Uterus (tissue), 4 donors: ENCODE measurements at places on chromosomes 11 and 22. TPM values are rescaled to one million over a fixed set of nuclear protein-coding genes. Genes with fewer than 3 reads are reported as not detected.
A peak's percentile ranks its signal among the peaks of the same experiment; 100 is the strongest.

CPT1B gene
- 7.2 TPM for total RNA-seq

HBD gene
- total RNA-seq = not detected

NPAS4 gene
- total RNA-seq = 1.5 TPM

DNA sequence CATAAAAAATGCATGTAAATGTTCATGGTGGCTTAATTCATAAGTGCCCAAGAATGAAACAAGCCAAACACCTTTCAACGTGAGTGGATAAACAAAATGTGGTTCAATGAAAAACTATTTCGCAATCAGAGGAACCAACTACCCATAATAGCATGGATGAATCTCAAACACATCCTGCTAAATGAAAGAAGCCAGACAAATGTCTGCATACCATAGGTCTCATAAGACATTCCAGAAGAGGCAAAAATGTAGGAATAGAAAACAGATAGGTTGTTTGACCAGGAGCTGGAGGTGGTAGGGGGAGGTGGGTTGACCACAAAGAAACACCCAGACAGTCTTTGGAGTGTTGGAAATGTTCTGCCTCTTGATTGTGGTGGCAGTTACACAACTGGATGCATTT lies 13.2 kb upstream of the OSBPL5 start:
- no peaks in the 10 kb centered on the region for H3K4me1 ChIP-seq
- no peak overlapping the region for H3K4me3 ChIP-seq
- no peaks in the 10 kb centered on the region for H3K36me3 ChIP-seq
- DNase-seq = no peak

MS4A4A gene
- total RNA-seq = 29.1 TPM

H19 gene
- total RNA-seq = 260 TPM

DNA sequence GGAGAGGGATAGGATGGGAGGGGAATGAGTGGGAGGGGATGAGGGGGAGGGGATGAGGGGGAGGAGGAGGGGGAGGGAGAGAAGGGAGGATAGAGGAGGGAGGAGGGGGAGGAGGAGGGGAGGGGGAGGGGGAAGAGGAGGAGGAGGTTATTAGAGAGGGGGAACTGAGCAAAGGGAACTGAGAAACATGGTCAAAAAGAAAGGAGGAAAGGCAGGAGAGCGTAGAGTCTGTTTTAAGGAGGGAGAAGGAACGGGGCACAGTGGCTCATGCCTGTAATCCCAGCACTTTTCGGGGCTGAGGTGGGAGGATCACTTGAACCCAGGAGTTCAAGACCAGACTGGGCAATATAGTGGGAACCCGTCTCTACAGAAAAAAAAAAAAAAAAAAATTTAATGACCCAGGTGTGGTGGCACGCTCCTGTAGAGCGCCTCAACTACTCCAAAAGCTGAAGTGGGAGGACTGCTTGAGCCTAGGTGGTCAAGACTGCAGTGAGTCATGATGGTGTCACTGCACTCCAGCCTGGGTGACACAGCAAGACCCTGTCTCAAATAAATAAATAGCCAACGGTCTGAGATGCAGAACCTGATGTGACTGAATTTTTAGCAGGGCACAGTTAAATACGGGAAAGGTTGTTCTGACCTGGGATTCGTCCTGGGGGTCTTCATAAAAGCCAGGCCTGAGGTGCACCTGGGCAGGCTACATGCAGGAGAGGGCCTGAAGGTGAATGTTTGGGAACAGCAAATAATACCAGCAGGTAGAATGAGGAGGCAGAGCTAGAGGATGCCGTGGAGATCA lies 4.0 kb downstream of the B3GNT6 start:
- H3K27me3 ChIP-seq = no peaks in the 10 kb centered on the region
- peaks cover 6% of the 10 kb centered on the region for H3K4me1 ChIP-seq
- no peak for DNase-seq
- no peak overlapping the region for H3K27ac ChIP-seq
- H3K36me3 ChIP-seq = no peaks in the 10 kb centered on the region

DNA sequence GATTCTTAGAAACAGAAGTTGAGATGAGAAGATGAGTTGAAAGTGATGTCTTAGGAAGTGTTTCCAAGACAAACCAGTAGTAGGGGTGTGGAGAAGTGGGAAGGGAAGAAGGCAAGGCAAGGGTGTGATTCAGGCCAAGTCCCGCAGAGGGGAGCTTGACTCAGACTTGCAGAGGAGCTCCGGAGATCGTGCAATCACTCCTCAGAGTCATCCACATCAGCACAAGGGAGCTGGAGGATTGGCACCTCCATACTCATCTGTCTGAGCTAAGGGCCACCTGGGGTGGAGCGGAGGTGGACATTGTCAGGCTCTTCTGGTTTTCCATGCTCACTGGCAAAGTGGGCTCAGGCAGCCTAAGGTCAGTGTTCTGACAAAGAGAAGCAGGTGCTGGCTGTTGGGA lies 44.4 kb downstream of the CHRDL2 start:
- H3K36me3 ChIP-seq = no peaks in the 10 kb centered on the region
- H3K4me1 ChIP-seq = no peaks in the 10 kb centered on the region
- DNase-seq = no peak
- no peaks in the 10 kb centered on the region for H3K27me3 ChIP-seq
- no peak overlapping the region for H3K4me3 ChIP-seq

DNA sequence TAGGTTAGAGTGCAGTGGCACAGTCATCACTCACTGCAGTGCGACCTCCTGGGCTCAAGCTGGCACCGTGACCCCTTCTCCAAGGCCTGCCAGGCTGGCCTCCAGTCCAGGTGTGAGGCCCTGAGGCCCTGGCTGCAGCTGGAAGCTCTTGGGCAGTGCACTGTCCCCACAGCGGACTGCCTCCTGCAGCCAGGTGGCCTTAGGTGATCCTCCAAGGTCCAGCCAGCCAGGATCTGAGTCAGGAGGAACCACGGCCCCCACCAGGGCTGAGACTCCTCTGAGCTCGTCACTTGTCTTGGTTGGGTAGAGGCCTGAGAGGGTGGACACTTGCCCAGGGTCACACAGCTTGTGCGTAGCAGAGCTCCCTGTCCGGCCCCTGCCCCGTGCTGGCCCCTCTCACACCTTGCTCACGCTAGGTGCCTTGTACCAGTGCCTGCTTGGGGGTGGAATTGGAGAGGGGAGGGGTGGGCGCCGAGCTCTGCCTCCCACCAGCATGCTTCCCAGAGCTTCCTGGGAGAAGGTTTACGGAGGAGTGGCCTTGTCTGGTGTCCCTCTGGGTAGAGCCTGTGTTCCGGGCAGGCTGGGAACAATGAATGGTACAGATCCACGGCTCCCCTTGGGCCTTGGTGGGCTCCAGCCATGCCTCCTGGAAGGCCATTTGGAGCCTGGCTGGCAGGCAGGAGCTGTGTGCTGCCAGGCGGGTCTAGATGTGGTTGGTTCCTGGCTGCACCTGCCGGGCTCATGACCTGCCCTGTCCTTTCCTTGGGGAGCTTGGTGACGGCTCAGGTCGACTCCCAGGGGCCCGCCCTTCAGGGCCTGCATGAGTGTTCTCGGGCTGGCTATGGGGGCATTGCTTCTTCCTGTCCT lies 20.6 kb downstream of the KCNQ1 start:
- H3K27me3 ChIP-seq = no peaks in the 10 kb centered on the region
- H3K36me3 ChIP-seq = no peaks in the 10 kb centered on the region
- H3K4me3 ChIP-seq = no peak overlapping the region
- DNase-seq = no peak
- H3K27ac ChIP-seq = no peak overlapping the region
- no peaks in the 10 kb centered on the region for H3K4me1 ChIP-seq

GPHA2 gene
- total RNA-seq = not detected

DNA sequence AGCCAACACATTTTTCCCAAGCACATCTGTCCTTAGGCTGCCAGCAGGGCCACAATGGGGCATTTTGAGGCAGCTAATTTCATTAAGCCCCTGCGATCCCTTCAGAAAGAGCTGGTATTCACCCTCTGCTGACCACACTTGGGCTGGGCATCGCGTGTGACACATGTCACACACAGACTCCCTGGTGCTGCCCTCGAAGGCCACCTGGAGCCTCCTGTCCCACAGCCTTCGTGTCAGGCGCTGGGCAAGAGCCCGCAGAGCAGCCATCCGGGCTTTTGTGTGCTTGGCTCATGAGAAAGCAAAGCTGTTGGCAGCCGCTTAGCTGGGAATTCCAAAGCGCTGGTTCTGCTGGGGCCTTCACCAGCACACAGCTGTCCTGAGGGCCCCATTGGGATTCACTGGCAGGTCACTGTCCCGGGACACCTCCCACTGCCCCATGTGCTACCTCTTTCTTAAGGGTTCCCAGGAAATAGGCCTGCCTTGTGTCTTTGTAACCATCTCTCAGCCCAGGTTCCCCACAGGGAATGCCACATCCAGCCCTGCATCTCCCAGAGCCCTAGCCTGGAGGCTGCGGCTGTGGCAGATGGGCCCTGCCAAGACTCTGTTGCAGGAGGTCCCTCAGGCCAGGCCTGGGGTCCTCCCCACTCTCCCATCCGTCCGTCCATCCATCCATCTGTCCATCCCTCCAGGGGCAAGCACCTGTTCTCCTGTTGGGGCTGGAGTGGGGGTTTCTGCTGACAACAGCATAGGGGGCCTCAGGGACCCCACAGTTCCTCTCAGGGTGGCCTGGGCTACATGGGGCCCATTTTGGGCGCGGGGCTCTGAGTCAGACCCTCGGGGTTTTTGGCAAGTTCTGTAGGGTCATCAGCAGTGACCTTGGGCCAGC lies 4.9 kb downstream of the CLDN5 start:
- H3K36me3 ChIP-seq = no peaks in the 10 kb centered on the region
- H3K4me1 ChIP-seq = no peaks in the 10 kb centered on the region
- DNase-seq = no peak
- H3K4me3 ChIP-seq = no peak overlapping the region
- H3K27me3 ChIP-seq = no peaks in the 10 kb centered on the region

DNA sequence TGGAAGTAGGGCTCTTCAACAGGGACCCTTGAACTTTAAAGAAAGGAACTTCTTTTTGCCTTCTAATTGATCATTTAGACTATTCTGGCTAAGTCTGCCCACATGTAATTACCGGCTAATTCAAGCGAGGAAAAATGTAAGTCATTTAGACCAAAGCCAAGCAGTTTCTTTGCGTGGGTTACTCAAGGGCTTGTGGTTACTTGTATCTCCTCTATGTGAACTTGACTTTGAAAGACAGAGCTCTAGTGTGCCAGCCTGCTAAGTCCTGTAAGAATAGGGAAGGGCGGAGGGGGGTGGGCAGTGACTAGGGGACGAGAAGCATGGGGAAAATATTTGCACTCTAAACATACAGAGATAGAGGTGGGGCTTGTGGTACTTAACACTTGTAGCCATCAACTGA lies 145.2 kb upstream of the TEAD1 start:
- no peaks in the 10 kb centered on the region for H3K36me3 ChIP-seq
- DNase-seq = no peak
- no peak overlapping the region for H3K27ac ChIP-seq
- H3K4me3 ChIP-seq = no peak overlapping the region

- no peak overlapping the region for H3K4me3 ChIP-seq
- H3K36me3 ChIP-seq = no peaks in the 10 kb centered on the region
- no peaks in the 10 kb centered on the region for H3K27me3 ChIP-seq
- H3K4me1 ChIP-seq = no peaks in the 10 kb centered on the region
Observed at GRCh38 chr11:27558401-27558800, 51.8 kb upstream of the LIN7C start.

DNA sequence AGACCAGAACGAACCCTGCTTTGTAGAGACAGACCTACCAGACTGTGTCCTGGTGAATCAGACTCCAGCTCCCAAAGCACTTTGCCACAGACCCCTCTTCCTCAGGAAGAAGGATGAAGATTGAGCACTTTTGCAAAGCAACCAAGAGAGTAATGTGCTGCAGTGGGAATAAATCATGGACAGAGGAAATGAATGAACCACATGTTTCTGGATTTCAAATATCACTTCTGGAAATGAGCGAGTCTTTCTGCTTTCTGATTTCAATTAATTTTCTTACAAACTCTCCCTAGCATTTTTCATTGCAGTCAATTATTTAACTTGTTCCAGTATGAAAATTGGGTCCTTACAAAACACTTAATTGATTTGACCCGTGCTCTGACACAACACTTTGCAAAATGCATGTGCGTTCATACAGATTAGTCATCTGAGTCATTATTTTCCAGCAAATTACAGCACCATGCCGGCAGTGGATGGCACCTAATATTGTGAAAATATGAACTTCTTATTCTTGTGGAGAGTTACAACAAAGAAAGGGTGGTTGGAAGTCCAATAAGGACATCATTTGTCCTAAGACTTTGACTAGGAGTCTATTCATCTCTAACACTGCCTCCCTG lies 315.9 kb upstream of the CCDC90B start:
- H3K4me3 ChIP-seq = no peak overlapping the region
- H3K36me3 ChIP-seq = no peaks in the 10 kb centered on the region
- H3K27me3 ChIP-seq = no peaks in the 10 kb centered on the region
- no peaks in the 10 kb centered on the region for H3K4me1 ChIP-seq
- DNase-seq = no peak
- H3K27ac ChIP-seq = no peak overlapping the region

GRCh38 chr11:95066716-95067038 lies at the start of gene SRSF8:
SRSF8 (plus strand) TSS chr11:95066919; CDS start chr11:95067227, 308 bp downstream.
- H3K4me3 ChIP-seq = peak within 1 kb of the TSS; percentile 84
- H3K27ac ChIP-seq = peak within 1 kb of the TSS; percentile 99
- no peak for DNase-seq

MSANTD4 gene
- total RNA-seq = 22.8 TPM

GRCh38 chr11:118851970-118852369 lies 31.7 kb upstream of the CXCR5 start:
- no peak for DNase-seq
- H3K27ac ChIP-seq = no peak overlapping the region
- H3K4me3 ChIP-seq = no peak overlapping the region
- H3K27me3 ChIP-seq = no peaks in the 10 kb centered on the region
- H3K4me1 ChIP-seq = no peaks in the 10 kb centered on the region
- no peaks in the 10 kb centered on the region for H3K36me3 ChIP-seq

DNA sequence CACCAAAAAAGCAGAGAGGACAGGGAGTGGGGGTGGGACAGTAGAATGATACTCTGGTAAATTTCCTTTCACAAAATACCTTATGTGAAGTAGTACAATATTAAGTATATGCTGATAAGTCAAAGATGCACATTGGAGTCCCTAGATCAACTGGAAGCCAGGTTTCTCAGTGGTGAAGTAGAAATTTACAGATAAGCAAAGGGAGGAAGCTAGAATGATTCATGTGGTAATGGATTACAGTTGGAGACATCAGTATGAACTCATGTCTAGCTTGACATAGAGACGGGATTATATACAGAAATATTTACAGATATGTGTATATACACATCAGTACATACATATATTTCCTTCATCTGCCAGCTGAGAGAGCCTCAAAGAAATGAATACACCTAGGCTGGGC lies 21.5 kb downstream of the PLEKHB1 start:
- no peaks in the 10 kb centered on the region for H3K4me1 ChIP-seq
- no peak overlapping the region for H3K4me3 ChIP-seq
- H3K27ac ChIP-seq = no peak overlapping the region

GRCh38 chr11:129131316-129131715 lies 60.8 kb downstream of the ARHGAP32 start:
- H3K4me1 ChIP-seq = no peaks in the 10 kb centered on the region
- no peaks in the 10 kb centered on the region for H3K36me3 ChIP-seq
- no peak overlapping the region for H3K27ac ChIP-seq
- DNase-seq = no peak
- no peak overlapping the region for H3K4me3 ChIP-seq

- no peak overlapping the region for H3K27ac ChIP-seq
- H3K27me3 ChIP-seq = no peaks in the 10 kb centered on the region
- H3K4me1 ChIP-seq = no peaks in the 10 kb centered on the region
- H3K4me3 ChIP-seq = no peak overlapping the region
- DNase-seq = no peak
- H3K36me3 ChIP-seq = no peaks in the 10 kb centered on the region
Observed at GRCh38 chr11:28529540-28530410, 421.6 kb downstream of the METTL15 start.

GRCh38 chr11:45246241-45246640 lies 39.9 kb downstream of the SYT13 start:
- no peak overlapping the region for H3K27ac ChIP-seq
- H3K4me1 ChIP-seq = no peaks in the 10 kb centered on the region
- H3K4me3 ChIP-seq = no peak overlapping the region
- no peak for DNase-seq

MICAL3 gene
- 44.3 TPM for total RNA-seq

OR8D4 gene
- total RNA-seq = 0.07 TPM
